Left ventricle myocardium superior (tissue), 1 donor: ENCODE measurements at places on chromosomes 1 and 21. TPM values are rescaled to one million over a fixed set of nuclear protein-coding genes. Genes with fewer than 3 reads are reported as not detected.

DNA sequence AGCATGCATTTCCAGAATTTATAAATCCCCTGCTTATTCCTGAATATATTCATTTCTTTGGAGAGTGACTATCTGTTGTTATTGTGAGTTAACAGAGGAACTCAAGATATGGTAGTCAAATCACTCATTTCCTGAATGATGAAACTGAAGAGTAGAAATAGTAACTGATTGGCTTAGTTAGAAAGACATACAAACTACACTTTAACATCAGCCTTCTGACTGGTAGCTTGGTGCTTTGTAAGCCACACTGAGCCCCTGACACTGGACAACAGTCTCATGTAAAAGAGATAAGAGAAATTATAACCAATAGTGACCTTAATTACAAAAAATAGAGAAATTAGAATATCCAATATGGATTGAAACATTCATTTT is 4.8 kb downstream of the GBP7 start:
- DNase-seq: no peak

GRCh38 chr1:30746212-30747032 is 11.2 kb downstream of the LAPTM5 start:
- DNase-seq: no peak

DNA sequence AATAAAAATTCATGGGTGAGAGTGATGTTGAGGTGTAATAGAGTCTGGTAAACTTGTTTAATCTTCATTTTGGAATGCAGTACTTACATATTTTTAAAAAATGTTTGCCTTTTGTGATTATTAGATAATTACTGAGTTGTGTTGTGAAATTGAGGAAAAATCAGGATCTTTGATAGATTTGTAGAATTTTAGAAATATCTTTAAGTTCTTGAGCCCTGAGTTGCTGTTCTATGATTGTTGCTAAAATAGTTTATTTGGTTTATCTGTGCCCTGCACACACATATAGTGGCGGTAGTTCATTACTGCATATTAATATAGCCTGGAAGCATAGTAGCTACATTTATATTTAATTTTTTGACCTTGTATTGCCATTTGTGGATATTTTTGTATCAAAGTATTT is 1.6 kb downstream of the B3GALT2 start:
- DNase-seq: no peak

DNA sequence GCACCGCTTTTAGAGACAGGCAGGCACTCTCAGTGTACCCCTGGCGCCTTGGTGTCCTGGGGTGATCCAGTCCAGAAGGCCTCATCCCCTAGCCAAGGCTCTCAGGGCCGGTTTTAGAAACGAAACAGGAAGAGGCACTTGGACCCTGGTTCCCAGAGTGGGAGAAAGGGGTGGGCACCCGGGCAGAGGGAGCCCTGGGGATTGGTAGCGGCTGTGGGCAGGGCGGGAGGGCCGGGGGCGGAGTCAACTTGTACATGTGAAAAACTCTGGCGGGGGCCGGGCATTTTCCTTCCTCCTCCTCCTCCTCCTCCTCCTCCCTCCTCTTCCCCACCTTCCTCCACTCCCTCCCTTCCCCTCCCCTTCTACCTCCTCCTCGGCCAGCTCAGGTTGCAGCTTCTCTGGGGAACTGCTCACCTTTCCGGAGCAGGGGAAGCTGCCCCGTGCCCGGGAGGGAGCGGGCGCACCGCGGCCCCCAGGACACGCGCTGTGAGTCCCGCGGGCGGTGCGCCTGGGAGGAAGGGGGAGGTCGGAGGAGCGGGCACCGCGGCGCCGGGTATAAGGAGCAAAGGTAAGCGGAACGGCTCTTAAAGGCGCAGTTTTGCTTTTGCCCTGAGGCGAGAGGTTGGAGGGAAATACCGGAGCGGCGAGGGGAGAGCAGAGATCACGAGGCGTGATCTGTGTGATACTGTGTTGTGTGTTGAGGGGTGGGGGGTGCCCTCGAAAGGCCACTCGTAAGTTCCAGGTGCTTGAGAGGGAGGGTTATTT is at the start of gene CDK18:
Gene CDK18 (plus strand): TSS at position 359 of the 765 bp plus-strand sequence. CDS start 18,499 bp downstream, outside the sequence.
- peak; percentile 90 for DNase-seq

DNA sequence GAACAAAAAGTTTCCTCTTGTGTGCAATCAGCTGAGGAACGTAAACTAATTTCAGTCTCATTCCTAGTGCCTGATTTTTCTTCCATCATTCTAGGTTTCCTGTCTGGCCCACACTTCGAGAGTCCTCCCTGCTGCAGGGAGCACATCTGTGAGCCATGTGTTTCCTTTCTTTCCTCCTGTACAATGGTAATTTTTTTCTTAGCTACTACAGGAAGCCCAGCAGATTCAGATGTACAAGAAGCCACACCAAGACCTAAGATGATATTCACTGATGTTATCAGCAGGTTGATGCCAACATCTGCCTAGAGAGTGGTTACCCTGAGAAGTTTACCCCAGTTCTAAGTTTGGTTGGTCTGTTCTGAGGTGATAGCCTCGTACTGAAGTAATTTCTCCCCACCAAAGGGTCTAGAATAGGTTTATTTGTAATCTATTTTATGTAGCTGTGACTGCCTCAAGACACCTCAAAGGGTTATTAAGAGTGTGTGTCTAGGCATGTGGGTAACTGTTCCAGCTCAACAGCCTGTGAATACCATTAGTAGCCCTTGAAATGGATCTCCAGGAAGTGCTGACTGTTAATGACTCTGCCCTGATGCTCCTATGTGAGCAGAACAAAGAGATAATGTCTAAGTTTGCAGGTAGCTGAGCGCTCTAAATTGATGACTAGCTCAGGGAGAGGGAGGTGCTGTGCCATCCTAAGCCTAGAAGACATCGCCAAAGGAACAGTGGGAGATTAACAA is 31.7 kb upstream of the CLDN14 start:
- DNase-seq: no peak

DNA sequence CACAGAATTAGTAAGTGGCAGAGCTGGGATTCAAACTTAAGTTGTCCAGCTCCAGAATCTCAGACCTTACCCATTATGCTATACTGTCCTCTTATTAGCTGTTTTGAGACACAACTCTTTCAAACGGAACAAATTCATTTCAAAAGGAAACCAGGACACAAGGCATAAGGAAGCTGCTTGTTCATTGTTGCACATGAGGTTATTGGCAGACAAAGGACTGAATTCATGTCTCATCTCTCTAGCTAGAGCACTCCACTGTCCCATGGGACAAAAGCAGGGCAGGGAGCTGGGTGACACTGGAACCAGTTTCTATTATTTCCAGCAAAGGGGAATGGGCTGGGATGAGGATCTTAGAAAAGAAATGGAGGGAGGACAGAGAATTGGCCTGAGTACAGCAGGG is 26.4 kb downstream of the CHI3L2 start:
- DNase-seq: no peak

DNA sequence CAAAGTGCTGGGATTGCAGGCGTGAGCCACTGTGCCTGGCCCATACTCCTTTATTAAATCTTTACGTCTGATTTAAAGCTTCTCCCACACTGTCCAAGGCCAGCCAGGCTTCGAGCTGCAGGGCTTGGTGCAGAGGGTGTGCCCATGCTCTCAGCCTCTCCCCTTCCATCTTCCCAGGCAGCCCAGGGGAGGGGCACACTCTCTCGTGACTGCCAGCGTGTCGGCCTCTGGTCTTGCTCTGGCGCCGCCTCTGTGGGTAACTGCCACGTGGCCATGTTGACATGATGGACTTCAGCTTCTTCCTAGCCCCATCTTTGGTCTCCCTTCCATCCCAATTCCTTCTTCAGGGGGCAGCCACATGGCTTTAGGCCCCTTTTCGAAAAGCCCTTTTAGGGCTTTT is 4.7 kb downstream of the GPR137B start:
- DNase-seq: peak; percentile 51

GRCh38 chr1:45679123-45679522 is 7.2 kb downstream of the GPBP1L1 start:
- no peak for DNase-seq

Gene EFNA1
- total RNA-seq: 51.0 TPM

DNA sequence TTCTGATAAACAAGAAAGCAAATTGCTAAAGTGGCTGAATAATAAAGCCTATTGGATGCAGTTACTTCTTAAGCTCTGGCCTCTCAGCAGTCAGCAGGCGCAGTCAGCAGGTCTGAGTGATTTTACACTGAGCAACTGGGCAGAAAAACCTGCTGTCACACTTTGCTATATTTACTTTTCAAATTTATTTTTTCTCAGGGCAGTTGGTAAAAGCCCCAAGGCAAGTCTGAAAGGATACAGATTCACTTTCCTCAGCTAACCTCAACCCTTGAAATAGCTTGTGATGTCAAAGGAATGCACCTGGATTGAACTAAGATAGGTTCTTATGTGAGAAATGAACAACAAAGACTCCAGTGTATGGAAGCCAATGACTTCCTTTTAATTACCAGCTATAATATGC is 34.0 kb downstream of the ATP5PF start:
- DNase-seq: no peak

- DNase-seq: no peak
Measured at GRCh38 chr1:97138515-97139032, 417.0 kb downstream of the PTBP2 start.

Gene BTBD19
- total RNA-seq: 2.5 TPM

GRCh38 chr1:45134461-45134873 is 71.9 kb downstream of the ZSWIM5 start:
- no peak for DNase-seq

DNA sequence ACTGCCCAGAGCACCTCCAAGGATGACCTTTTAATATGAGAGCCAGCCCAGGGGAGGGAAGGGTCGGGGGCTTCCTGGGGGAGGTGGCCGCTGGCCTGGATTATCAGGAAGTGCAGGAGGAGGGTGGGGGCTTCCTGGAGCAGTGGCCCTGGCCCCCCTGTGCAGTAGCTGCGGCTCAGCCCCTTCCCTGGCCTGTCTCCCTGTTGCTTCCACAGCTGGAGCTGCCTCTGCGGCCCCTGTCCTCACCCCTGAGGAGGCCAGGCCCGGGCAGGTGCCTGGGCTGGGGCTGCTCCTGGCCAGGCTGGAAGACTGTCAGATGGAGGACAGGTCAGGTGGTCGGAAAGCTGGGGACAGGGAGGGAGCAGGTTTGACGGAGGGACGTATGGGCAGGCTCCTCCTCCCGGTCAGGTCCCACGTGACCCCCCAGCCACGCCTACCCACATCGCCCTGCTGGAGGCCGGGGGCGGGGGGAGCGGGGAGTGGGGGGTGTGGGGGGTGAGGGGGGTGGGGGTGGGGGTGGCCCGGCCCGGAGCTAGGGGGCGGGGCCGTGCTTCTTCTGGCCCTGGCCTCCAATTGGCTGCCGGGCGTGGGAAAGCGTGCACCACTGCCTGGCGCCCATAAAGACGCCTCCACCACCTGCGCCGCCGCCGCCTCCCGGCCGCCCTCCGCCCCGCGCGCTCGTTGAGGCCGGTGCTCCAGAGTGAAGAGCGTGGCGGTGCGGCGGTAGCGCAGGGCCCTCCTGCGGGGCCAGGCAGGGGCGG is 10.2 kb upstream of the TNFRSF14 start:
- DNase-seq: peak; percentile 94

DNA sequence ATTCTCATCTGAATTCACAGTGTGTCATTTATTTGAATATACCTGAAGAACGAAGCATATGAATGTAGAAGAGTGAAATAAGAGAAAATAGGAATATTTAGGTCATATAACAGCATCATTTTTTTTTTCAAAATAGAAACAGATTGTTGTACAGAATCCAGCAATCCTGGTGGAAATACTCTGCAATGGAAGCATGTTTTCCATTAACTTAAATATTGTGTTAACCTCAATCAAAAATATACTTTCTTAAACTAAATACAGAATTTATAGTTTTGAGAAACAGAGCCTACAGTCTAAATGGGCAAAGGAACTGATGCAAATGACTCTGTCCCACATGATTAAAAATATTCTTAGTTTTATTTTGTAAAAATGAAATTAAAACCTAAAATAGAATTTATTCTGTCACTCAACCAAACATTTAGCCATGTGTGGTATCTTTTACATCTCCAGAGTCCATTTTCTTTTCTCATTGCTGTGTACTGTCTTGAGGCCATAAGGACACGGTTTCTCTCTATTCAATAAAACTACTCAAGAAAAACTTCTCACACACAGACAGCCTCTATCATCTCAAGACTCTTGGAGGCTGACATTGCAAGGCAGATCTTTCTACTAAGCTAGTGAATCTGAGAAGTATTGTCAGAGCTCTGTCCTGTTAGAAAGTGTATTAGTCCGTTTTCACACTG is 322.6 kb downstream of the LTN1 start:
- DNase-seq: no peak

DNA sequence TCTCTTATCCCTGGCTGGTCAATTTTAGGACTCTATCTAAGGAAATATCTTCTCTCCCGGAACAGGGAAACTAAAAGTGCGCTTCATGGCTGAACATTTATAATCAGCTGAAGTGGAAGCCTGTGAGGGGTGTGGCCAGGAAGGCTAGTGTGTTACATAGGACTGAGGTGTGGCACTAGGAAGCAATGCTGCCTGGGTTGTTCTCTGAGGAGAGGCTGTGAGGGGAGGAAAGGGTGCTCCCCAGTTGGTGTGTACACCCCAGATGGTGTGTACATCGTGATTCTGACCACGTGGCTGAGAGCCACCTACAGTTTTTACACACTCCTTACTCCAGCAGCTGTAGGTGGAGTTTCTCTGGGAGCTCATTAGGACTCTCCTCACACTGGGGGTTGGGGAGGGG is 16.3 kb downstream of the NTPCR start:
- DNase-seq: no peak

DNA sequence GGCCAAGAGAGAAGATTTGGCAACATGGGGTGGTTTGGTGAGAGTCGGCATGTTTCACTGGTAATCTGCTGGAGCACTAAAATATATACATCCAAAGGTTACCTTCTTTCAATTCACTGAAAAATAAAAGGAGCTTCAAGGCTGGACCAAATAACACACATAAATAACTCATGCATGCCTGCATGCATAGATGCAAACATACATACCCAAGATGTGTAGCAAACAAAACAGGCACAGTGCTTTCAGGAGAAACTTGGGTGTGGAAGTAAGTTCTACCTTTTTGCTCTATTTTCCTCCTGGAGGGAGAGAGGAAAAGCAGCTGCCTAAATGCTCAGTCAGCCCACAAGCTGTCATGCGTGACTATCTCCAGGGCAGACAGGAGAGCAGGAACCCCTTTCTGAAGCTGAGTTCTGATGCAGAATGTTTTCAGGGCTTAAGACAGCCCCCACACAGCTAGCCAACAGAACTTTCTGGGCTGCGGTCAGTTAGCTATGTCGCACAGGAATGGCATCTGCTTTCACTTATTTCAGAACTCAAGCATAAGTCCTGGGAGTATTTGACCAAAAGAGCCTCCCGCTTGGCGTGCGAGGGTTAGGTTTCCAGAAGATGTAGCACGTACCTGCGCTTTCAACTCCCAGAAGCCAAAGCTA is 166.2 kb downstream of the TOMM20 start:
- no peak for DNase-seq
